ENCODE measurements at places on chromosomes 13 and 19. TPM values are rescaled to one million over a fixed set of nuclear protein-coding genes. Genes with fewer than 3 reads are reported as not detected.
A peak's percentile ranks its signal among the peaks of the same experiment; 100 is the strongest.

Gene MYBPC2
- total RNA-seq = not detected

Gene LILRB3
- total RNA-seq = not detected

GRCh38 chr13:33312150-33312860 is 26.8 kb upstream of the STARD13 start:
- DNase-seq = peak; percentile 36

Gene PCDH8
- under 0.01 TPM for total RNA-seq

Gene PLVAP
- not detected for total RNA-seq

DNA sequence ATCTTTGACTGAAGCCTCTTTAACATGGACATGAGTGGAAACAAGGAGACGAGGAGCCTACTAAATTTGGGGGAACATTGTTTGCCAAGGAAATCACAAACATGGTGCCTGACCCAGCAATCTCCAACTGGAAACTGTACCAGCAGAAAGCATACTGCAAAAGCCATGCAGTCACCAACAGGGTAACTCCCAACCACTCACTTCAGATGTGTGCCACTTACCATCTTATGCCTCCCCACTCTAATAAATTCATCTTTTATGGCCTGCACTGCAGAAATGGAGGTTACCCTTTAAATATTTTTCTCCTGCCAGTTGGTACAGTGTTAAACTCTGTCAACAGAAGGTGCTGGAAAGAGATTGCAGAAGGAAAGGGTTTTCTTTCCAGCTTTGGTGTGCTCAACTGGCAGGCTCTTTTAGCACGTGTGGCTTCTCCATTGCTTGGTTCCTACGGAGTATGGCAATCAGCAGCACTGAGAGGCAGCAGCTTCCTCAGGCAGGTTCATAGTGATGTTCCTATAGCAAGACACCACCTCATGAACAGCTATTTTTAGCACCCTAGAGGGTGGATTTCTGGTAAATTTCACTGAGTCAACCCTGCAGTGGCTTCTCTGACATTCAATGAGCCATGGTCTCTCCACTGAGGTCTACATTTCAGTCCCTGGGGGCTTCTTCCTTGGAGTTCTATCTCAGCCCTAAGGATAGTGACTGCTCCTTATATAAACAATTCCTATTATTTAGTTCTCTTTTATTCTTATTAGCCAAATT is 21.4 kb downstream of the MIR17HG start:
- no peak for DNase-seq

Gene ZNF28
- total RNA-seq = 25.3 TPM

DNA sequence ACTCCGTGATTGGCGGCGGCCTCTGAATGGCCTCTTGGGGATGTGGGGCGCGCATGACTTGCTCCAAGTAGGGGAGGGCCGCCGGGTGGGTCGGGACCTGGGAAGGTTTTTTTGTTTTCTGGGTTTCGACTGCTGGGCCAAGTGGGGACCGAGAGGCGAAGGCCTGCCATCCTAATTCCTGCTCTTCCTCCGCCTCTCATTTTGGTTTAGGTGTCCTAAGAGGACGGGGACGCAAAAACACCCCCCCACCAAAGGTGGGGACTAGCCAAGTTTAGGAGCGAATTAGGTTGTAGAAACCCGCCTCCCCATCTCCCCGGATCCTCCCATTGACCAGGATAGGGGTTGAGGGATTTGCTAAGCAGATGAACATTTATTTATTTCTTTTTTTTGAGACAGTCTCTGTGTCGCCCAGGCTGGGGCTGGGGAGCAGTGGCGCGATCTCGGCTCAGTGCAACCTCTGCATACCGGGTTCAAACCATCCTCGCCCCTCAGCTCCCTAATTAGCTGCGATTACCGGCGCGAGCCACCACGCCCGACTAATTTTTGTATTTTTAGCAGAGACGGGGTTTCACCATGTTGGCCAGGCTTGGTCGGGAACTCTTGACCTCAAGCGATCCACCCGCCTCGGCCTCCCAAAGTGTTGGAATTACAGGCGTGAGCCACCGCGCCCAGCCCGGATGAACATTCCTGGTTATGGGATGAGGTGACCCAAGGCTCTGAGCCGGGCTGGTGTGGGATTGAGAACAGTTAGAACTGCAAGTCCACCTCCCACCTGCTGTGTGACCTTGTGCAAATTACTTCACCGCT is 838 bp downstream of the PPP2R1A start:
- DNase-seq = peak; percentile 43

DNA sequence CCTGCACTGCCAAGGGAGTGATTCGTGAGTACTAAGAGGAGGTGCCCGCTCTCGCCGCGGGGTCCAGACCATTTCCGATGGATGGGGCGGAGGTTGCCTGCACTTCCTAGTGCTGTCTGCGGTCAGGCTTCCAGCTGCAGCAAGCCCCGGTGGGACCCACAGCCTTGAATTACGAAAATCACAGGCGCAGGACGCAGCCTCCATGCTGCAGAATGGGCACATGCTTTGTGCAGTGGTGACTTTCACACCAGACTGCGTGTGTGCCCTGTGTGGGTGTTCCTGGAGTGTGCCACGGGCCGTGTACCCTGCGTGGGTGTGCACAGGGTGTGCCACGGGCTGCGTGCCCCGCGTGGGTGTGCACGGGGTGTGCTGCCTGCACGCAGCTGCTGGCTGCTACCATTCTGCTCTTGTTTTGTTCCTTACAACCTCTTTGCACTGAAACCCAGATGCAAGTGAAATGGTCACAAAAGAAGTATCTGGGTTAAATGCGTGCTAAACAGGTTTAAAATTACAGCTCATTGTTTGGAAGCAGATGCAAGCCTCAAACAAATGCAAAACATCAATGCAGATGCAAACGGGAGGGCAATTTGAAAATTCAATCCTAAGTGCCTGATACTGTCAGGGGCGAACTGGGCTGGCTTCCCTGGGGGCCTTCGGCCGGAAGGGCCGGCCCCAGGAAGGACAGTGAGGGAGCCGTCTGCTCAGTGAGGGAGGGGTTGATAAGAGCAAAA is 221.2 kb upstream of the SOX1 start:
- no peak for DNase-seq

DNA sequence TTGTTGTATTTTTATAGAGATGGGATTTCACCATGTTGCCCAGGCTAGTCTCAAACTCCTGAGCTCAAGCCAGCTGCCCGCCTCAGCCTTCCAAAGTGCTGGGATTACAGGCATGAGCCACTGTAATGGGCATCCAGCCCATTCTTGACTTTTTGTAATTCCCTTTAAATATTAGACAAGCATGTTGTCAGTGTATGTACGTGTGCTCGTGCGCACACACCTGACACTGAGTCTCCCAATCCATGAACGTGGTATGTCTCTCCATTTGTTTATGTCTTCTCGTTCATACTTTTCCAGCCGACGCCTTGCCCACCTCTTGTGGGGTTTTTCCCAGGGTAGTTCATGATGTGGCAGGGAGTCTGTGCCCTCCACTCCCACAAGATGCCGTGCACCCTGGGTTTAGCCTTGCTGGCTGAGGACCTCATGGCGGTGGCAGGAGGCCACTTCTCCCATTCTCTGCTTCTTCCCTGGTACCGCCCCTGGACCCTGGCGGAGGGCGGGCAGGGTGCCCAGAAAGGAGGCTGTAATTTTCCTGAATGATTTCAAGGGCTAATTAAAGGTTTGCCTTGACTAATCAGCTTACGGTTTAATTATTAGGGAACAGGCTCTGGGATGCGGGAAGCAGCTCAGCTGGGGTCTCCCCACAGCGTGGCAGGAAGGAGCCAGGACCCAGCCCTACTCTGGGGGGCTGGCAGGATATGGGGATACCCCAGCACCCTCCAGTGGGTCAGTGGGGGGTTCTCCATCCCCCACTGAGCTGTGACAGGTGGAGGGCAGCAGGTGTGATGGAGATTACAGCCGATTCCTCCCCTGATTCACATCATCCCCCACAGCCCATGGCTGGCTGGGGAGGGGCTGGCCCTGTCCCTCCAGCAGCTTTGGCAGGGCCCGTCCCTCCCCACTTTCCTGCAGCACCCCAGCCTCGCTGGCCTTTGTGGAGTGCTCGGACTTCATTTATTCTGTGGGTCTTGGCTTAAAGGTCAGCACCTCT is 12.9 kb downstream of the PAK4 start:
- no peak for DNase-seq

- no peak for DNase-seq
Measured at GRCh38 chr13:76637641-76638141, 248.5 kb downstream of the KCTD12 start.

DNA sequence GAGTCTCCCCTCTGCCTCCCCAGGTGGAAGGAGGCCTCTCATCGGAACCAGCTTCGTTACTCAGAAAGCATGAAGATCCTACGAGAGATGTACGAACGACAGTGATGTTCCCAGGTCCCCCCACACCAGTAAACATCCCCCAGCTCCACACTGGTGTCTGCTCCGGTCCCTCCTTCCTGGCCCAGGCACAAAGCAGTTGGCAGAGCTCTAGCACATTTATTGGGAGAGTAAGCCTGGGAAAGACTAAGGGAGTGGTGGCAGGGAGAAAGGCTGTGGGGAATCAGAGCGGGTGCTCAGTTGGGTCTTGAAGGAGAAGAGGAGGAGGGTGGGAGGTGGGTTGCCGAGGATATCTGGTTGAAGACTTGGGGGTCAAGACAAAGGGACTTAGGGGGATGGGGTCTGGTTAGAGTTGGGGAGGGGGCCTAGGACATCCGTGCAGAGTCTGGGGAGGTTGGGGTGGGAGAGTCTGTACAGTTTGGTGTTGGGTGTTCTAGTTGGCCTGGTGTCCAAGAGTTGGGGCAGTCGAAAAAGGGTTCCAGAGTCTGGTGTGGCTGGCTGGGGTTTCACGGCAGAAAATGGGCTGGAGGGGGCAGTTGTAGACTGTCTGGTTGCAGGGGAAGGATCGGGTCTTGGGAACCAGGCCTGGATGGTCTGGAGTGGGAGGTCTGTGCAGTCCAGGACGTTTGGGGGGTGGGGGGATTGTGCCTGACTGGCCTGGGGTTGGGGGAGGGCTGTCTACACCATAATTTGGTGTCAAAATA is 2.3 kb downstream of the HSPB6 start:
- no peak for DNase-seq

Gene NCR1
- total RNA-seq = not detected

Gene FLT1
- not detected for total RNA-seq

- DNase-seq = peak; percentile 53
Measured at GRCh38 chr13:40540328-40541044, 126.0 kb downstream of the FOXO1 start.

GRCh38 chr13:44318161-44318560 is 55.5 kb upstream of the SERP2 start:
- DNase-seq = no peak

DNA sequence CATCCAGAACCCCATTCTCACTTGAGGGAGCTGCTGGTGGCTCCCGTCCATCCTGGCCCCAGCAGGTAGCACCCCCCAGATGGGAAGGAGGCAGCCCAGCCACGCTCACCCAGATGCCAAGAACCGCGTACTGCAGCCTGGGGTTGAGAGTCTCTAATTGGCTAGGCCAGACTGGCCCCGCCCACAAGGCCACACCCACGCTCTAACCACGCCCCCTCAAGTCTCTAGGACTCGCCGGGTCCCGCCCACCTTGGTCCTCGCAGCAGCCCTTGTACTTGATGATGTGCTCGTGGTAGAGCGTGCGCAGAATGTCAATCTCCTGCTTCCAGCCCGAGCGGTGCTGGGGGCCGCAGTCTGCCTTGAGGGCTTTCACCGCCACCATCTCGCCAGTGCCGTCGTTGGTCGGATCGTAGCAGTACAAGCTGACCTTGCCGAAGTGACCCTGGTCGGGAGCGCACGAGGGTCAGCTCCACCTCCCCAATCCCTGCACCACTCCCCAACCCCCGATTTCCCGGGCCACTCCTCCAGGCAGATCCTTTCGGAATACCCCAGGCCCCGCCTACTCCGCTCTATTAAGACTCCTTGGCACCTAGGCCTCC is 14.5 kb upstream of the ICAM3 start:
- no peak for DNase-seq

DNA sequence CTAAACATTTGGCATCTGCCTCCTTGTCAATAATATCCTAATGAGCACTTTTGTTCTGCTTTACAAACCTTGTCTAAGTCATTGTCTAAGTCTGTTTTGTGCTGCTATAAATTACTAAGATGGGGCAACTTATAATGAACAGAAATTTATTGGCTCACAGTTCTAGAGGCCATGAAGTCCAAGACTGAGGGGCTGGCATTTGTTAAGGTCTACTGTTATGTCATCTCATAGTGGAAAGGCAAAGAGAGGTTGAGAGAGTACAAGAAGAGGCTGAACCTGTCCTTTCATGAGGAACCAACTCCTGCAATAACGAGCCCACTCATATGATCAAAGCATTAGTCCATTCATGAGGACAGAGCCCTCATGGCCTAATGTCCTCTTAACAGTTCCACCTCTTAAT is 72.7 kb upstream of the KLF12 start:
- DNase-seq = no peak

GRCh38 chr19:14325134-14325533 is 56.1 kb upstream of the ADGRE5 start:
- no peak for DNase-seq

DNA sequence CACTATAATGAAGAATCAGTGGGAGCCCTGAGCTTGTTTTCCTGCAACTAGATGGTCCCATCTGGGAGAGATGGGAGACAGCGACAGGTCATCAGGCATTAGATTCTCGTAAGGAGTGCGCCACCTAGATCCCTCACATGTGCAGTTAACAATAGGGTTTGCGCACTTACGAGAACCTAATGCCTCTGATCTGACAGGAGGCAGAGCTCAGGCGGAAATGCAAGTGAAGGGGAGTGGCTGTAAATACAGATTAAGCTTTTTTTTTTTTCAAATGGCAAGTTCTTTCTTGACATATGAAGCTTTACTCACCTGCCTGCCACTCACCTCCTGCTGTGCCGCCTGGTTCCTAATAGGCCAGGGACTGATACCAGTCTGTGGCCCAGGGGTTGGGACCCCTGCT is 14.4 kb downstream of the CDC16 start:
- DNase-seq = no peak

DNA sequence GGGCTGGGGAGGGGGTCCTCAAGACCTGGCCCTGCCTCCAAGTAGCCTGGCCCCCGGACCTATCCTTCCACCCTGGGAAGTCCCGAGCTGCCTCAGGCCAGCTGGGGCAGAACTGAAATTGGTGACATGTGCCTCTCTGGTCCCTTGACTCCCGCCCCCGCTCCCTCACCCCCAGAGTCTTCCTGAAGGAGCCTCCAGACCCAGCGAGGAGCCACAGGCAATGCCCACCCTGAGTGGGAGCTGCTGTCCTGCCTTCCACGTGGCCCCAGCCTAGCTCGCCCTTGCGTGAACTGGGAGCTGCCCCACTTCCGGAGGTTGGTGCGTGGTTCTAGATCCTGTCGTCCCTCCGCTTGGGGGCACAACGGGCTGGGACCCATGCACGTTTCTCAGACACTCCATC is 34.6 kb downstream of the CEBPA start:
- no peak for DNase-seq

Data from mammary epithelial cell (primary cell).